ENCODE measurements at places on chromosomes 3 and 15.

DNA sequence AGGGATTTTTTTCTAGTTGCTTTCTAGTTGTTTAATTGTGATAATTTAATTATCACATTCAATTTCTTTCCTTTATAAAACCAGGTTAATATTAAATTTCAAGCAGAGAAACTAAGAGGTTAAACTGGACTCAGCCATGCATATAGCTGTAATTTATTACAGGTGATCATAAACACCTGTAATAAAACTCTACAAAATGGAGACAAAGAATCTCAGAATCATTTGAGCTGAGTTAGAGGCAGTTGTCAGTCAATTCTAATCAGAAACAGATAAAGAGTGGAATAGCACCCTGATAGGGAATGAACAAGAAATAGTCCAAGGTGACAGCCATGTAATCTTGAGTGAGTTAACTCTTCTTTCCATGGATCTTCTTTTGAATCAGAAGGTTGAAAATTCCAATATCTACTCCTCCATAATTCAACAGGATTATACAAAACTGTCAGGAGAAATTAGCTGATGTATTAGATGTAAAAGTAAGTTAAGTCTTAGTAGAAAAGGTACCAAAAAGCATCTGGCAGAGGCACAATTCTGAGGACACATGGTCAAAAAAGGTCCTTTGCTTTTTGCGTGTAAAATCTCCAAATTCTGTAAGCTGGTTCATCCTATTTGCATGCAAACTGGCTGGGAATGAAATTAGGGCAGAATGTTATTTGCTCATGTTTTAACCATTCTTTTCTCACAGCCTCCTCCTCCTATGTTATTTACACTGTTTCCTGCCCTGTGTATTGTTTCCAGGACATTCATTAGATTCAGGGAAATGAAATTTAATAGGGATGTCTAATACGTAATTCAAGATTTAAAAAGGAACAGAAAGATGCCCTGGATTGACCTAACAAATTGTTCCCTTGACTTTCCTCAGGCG is 39.4 kb upstream of the B3GNT5 start:
- DNase-seq = no peak

GRCh38 chr3:159480046-159480445 is 508.6 kb upstream of the IL12A start:
- DNase-seq = no peak

DNA sequence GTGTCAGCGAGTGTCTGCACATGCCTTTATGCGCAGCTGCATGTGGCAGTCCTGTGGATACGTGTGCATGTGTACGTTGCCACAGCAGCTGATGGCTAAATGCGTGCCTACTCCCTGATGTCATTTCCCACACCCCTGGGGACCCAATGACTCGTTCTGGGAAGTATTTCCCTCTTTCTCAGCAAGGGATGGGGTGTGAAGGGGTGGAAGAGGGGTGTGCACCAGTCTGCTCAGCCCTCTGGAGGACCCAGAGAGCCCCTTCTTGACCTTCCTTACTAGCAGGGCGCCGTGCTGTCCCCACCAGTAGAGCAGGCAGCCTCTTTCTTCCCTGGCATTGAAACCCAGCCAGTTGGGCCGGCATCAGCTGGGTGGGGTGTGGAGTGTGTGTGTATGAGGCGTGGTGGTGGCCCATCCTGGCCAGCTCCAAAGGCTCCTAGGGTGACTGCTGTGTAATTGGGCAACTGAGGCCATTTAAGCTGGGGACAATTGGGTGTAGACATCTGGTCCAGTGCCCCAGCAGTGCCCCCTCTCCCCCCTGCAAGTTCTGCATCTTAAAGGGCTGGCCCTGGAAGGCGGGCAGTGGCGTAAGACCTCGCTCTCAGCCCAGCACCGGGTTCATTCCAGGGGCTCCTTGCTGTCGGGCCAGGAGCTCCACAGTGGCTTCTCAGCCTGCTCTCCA is 19.2 kb downstream of the SNX33 start:
- no peak for DNase-seq

DNA sequence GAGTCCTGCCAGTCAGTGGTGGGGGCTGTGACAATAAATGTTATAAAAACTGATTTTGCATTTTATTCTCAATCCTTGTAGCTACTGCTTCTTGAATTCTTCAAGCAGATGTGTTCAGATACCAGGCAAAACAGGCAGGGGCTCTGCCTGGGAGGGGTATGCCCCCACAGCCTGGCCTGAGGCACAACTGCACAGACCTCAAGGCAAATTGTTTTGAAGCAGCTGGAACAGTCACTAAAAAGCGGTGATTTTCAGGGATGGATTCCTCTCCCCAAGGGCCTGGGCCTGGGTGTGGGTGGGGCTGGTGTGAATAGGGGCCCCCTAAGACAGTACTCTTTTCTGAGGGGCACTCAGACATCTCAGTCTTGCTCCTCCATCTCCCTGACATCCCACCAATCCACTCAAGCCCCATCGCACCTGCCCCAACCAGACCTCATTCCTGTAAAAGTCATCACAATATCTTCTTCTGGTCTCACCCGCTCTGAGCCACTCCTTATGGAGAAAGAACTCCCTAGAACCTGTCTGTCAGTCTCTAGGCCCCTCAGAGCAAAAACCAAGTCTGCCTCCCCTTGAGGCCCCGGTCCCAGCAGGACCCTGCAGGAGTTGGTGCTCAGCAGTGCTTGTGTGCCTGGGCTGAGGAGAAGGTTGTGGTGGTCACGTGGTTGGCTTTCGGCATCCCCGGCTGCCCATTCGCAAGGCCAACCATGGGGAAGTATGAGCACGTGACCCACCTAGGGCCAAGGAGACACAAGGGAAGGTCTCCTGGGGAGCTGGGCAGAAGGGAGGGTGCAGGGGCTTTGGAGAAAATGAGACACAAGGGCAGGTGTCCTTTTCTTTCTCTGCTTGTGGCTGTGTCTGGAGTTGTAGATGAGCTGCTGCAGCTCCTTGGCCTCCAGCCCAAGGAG is 2.9 kb upstream of the PSTPIP1 start:
- no peak for DNase-seq

DNA sequence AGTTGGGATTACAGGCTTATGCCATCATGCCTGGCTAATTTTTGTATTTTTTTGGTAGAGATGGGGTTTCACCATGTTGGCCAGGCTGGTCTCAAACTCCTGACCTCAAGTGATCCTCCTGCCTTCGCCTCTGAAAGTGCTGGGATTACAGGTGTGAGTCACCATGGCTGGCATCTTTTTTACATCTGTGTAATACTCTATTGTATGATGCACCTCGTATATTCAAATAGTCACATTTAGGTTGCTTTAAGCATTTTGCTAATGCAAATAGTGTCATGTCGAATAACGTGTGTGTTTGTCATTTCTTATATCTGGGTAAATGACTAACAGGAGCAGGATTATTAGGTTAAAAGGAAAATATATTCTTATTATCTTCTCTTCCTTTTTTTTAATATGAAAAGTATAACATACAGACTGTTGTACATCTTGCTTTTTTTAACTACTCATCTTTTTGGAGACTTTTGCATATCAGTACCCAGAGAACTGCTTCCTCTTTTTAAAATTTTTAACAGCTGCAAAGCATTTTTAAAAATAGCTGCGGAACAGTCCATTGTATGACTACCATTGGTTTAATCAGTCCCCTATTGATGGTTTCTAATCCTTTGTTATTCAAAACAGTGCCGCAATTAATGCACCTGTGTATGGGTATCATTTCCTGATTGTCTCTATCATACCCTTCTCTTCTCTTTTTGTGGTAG is 13.4 kb downstream of the SCAMP5 start:
- DNase-seq = no peak

- no peak for DNase-seq
Measured at GRCh38 chr3:73115806-73116205, 54.3 kb downstream of the EBLN2 start.

GRCh38 chr15:79513417-79513816 is 81.3 kb downstream of the MINAR1 start:
- no peak for DNase-seq

- no peak for DNase-seq
Measured at GRCh38 chr3:128807186-128807830, 72.1 kb upstream of the ACAD9 start.

DNA sequence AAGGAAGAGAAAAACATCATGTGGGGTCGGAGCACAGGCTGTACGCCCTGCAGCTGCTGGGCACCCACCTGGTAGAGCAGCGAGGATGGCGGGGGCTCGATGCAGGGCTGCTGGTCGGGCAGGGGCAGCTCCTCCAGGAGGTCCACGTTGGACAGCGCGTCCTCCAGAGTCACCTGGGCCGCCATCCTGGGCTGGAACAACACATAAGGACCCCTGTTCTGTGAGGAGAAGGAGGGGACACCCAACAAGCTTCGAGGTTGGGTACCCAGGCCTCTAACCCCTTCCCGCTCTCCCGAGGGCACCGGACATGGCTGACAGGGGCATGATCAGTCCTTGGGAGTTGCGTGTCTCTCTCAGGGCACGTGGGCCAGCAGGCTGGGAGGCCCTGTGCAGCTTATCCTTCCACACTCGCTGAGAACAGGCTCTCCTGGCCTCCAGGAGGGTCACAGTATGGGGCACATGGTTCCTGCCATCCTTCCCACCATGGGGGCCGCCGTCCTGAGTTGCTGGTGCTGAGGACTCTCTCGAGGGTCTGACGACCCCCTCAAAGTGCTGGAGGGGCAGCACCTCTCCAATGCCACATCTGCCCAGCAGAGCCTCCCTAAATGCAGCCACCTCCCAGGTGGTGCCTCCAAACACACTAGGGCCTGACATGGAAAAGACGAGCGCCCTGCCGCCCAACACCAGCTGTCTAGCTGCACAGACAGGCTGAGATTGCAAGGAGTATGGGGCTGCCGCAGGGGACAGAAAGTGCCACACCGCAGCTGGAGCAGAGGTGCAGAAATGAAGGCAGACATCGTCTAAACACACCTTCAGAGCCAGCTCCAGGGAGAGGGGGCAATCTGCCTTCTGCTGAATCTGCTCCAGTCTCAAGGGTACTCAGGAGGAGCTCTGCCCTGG is 32.8 kb downstream of the CYFIP1 start:
- DNase-seq = no peak

DNA sequence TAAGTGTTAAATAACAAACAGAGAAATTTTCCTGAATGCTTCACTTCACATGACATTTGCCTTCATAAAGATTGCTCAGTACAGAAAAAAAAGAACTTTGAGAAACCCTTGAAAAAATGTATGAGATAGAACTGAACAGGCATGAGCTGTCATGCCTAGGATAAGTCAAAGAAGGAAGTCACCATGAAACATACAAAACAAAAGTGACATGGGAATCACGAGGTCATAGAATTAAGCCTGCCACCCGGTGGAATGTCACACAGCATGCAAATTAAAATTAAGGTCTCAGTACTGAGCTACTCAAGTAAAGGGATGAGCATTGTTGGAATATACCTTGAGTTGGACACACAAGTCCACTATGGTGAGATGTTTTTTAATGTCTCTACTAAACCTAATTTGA is 652.5 kb upstream of the NECTIN3 start:
- DNase-seq = no peak

GRCh38 chr15:69696946-69697345 is 244.3 kb downstream of the RPLP1 start:
- no peak for DNase-seq

GRCh38 chr3:132161608-132162007 is 126.8 kb upstream of the CPNE4 start:
- no peak for DNase-seq

- DNase-seq = peak; percentile 85
Measured at GRCh38 chr3:195863121-195864061, 45.0 kb downstream of the TNK2 start.

- DNase-seq = no peak
Measured at GRCh38 chr3:94525043-94525442, 462.2 kb downstream of the NSUN3 start.

DNA sequence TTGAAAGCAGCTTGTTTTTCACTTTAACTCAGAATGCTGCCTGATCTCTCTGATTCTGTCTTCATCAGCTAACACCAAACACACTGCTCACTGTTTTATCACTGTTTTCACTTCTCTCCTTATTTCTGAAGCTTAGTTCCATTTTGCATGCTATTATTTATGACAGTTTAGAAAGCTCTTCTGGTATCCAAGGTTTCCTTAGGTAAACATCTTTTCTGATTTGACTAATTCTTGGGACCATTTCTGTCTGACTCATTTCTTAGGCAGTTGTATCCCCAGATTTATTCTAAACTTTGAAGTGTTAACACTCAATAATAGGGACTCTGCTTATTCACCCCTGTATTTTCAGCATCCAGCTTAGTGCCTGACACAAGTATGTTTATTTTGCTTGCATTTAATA is 167.7 kb downstream of the BCHE start:
- DNase-seq = no peak

GRCh38 chr15:38163658-38164057 is 89.0 kb upstream of the SPRED1 start:
- no peak for DNase-seq
